Hepatic stellate cell (primary cell): ENCODE measurements at places on chromosomes 3 and 15.

DNA sequence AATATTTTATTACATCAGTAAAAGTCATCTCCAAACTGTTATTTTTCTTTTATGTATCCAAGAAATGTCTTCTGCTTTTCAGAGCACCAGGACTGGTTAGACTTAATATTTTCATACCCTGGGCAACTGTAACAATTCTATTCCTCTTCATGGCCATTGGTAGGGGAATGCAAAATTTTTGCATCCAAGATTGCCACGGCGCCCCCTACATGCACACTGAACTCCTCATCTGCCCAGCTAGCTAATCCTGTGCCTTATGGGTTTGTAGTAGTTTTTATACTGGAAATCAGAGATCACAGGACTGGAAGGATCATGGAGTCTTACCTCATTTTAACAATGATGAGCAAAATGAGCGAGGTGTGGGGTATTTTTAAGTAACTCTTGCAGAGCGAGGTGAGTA is 74.2 kb downstream of the CRTC3 start:
- peak; percentile 26 for DNase-seq

GRCh38 chr3:212432-212831 is 15.9 kb downstream of the CHL1 start:
- no peak for DNase-seq

- no peak for DNase-seq
These were observed 83.3 kb upstream of the KCNH8 start for GRCh38 chr3:19065027-19065426.

DNA sequence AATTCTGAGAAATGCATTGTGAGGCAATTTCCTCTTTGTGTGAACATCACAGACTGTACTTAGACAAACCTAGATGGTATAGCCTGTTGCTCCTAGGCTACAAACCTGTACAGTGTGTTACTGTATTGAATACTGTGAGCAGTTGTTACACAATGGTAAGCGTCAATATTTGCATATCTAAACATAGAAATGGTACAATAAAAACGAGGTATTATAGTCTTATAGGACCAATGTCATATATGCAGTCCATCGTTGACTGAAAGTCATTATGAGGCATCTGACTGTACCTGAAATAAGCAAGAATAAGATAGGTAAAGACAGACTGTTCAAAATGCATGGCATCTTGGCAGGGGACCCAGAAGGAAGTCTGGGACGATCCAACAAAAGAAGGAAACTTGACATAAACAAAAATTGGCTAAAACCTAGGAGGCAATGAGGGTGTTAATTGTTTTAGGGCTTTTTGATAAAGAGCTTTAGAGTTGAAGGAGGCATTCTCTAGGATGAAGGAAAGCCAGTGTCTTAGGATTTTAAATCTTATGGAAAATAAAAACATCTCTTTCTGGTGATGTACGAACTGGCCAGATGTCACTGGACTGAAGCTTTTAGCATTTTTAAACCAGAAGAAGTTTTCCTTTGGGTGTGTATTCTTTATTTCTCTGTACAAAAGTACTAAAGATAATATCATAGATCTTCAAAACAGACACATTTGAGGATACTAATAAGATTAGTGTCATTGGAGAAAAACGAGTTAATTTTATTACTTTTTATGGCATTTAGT is 9.2 kb upstream of the SPRED1 start:
- no peak for DNase-seq

DNA sequence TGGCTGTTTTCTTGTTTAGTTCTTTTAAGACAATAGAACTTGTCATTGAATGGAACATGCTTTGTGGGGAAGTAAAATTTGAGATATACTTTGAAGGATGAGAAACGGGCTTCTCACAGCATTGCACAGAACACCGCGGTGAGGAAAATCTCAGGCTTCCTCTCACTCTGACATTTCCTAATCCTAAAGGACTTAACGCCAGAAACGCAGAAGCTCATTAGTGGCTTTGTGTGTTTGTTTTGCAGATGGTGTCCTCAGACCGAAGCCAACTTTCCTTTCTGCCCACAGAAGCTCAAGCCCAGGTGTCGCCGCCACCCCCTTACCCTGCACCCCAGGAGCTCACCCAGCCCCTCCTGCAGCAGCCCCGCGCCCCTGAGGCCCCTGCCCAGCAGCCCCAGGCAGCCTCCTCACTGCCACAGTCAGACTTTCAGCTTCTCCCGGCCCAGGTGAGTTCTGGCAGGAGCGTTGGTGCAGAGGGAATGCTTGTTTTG is 78.9 kb upstream of the BLM start:
- no peak for DNase-seq

DNA sequence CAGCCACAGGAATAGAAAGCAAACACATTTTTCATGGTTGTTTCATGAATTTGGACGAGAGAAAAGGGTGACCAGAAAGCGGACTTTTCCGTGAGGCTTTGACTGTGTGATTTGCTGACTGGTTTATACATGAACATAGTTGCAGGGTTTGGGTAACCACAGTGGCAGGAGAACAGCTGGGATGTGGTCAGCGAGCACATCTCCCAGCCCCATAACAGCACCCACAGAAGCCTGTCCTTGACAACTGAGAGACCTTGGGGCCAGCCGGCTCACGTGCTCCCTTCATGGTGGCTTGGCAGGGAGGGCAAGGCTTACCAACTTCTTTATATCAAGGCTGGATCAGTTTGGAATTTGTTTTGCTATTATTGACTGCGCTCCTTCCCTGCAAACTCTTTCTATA is 13.2 kb upstream of the RGMA start:
- DNase-seq = no peak

- DNase-seq = no peak
These were observed 35.4 kb upstream of the ZNF385D start for GRCh38 chr3:21786438-21786797.

- DNase-seq = peak; percentile 72
These were observed 125.8 kb upstream of the GALNT15 start for GRCh38 chr3:16048435-16049318.

DNA sequence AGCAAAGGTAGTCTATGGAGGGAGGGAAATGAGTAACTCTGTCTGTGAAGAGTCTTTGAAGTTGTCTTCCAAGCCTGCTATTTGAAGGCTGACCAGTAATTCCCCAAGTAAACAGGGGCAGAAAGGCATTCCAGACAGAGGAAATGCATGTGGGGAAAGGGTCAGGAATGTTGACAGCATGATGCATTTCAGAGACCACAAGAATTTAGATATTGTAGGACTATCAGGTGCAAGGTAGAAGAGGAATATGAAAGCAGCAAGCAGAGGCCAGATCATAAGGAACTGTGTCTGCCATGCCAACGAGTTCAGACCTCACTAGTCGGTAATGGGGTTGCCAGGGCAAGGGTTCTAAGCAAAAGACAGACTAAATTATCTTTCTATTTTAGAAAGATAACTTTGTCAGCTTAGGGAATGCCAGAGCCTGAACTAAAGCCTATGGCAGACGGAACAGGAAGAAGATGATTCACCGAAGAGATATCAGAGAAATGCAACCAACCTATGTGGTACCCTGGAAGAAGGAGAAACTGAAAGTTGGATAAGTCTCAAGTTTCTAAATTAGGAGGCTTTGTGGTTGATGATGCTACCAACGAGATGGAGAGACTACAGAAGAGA is 327.0 kb upstream of the RORA start:
- no peak for DNase-seq

DNA sequence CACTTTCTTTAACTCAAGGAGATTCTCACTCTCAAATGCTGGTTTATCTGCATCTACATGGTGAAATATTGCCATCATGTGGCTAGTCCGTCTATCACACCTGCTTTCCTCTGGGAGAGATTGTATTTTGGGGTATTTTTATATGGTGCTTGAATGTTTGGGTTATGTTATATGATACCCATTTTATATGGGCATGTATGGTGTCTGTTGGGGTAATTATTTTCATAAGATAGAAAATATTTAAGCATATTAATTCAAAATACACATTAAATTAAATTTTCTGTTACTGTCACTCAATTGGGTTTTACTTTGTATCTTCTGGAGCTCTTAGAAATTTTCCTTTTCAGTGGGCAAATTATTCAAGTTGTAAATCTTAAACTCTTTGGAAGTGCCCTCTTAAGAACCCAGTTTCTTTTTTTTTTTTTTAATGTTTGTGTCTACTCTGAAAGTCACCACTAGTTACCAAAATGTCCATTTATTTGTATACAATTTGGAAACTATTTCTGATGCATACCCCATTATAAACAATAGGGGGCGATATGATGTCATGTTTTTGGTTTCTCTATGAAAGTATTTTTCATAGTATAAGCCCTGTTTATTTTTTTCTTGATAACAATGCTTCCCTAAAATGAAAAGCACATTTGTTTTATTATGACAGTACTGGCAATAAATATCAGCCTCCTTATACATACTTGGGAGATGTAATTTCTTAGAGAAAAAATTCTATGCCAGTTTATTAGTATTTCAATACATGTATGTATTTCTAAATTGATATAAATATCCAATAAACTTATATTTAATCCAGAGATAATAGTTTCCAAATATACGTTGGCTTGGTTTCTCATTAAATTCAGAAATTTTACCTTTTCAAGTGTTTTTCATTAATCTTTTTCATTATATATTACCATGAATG is 36.1 kb upstream of the PLSCR5 start:
- DNase-seq = peak; percentile 4

- no peak for DNase-seq
These were observed 12.5 kb downstream of the PML start for GRCh38 chr15:74006774-74007639.

DNA sequence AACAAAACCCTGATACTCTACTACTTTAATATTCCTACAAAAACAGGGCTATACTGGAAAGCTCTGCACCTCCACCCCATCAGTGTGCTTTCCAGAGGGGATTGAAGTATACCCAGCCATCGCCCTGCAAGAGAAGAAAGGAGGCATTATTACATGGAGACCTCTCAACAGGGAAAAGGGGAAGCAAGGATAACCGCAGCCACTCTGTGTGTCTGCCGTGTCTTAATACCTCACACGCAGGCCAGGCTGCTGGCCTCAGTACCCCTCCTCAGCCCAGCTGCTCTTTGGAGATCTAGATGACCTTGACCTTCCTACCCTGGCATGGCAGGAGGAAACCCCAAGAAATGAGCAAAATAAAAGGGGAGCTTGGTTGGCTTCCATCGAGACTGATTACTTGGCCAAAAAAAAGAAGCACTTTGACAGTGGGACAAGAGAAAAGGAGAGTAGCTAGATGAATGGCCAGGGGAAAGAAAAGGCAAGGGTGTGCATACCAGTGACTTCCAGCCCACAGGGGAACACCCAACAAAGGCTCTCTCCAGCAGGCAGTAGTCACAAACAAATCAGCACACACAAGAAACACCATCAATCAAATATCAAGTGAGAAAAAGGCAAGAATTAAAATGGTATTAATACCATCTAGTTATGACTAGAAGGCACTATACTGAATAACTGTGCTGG is 129.4 kb downstream of the STT3B start:
- DNase-seq = no peak

DNA sequence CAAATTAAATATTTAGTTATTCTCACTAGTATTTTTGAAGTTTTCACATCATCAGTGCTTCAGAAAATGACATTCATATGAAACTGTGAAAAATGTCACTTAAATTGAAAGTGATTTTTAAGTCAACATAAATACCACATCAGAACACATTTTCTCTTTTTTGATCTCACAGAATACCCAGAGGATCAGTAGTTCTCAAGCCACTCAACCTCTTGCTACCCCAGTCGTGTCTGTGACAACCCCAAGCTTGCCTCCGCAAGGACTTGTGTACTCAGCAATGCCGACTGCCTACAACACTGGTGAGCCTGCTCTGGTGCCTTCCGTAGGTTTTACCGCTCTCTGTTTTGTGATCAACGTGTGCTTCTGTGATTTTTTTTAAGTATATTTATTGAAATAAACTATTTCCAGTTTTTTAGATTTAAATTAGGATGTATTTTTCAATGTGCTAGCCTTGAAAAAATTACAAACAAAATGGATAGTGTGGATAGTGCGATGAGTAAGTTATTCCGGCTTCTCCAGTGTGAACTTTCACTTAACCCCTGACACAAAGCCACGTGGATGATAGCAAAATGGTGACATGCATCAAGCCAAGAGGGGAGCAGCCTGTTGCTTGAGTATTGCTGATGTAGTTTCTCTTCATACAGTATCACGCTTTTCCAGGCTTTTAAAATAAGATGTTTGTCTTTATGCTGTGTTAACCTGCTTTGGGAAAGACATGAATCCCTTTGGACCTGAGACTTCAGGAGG is 26.5 kb downstream of the LYSMD4 start:
- DNase-seq = no peak

GRCh38 chr3:46867550-46867898 is 4.3 kb upstream of the MYL3 start:
- DNase-seq = no peak

DNA sequence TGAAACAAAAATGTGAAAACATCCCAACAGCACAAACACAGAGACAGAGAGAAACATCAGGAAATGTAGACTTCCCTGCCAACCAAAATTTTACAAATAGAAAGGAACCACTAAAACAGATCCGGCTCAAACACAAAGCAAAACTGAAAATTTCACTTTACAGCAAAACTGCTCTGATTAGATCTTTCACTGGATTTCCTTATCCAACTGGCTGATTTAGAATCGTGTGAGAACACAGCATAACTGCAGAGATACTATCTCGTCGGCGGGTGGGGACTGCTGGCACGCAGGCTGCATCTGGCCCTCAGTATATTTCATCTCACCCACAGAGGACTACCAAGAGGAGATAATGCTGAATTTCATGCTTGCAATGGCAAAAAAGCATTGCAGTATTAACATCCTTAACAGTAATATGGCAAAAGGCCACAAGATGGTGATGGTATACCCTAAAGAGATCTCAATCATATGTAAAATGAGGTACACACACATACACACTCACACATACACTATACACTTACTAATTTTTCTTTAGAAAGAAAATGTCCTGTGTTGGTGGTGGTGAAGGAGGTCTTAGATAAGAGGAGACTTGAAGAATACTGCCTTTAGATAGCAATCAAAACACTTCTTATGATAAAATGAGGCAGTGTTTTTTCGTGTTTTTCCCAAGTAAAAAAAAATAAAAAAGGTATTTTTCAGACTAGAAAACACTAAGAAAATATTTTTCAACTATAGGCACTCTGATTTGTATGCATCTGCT is 10.6 kb upstream of the LEO1 start:
- peak; percentile 79 for DNase-seq

DNA sequence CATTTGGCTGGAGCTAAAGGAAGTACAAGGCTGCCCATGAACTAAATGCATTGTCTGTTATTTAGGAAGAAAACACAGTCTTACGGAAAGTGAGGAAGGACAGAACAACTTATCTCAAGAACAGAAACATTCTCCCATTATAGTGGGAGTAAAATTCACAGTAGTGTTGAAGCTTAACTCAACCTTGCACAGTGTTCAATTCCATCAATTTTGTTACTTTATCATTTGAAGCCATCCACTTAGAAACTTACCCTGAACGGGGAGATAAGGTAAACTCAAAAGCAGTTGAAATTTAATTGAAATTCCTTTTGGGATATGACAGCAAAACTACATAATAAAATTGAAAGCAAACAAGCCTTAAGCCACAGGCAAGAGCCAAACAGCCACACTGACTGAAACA is 186.9 kb downstream of the PCCB start:
- DNase-seq = no peak

GRCh38 chr3:169104972-169105371 is 558.5 kb downstream of the MECOM start:
- DNase-seq = no peak
